Activated CD4-positive, alpha-beta T cell treated with anti-CD3 and anti-CD28 coated beads, Interleukin-2, amount 50 U/mL, for 4 hours (primary cell): ENCODE measurements at places on chromosomes 7 and 10.

GRCh38 chr10:110268442-110268841, 36.3 kb downstream of the SMNDC1 start:
- DNase-seq, result no peak

DNA sequence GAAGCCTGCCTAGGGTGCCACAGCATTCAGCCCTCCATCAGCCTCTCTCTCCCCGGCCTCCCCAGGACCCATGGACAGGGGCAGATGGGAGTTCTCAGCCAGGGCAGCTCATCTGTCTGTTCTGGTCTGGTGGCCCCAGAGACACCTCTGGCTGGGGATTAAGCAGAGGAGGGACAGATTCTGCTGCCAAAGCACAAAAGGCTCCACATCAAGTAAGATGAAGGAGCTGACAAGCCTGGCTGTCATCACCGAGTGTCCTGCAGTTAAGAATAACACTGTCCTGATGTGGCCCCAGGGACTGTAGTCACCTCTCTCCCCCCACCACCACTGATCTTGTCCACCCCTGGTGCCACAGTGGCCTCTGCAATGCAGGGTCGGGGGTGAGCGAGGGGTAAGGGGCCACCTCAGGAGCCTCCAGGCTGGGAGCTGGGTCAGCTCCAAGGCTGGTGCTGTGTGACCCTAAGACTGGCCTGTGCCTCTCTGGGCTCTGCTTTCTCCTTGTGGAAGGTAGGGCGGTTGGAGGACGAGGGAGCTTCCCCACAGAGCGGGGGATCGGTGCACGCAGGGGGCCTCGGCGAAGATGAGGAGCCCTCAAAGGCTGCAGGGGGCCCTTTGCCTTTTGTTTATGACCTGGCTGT, 18.7 kb downstream of the C10orf105 start:
- DNase-seq, result no peak

GRCh38 chr10:25390733-25391132, 215.9 kb downstream of the GPR158 start:
- no peak for DNase-seq

DNA sequence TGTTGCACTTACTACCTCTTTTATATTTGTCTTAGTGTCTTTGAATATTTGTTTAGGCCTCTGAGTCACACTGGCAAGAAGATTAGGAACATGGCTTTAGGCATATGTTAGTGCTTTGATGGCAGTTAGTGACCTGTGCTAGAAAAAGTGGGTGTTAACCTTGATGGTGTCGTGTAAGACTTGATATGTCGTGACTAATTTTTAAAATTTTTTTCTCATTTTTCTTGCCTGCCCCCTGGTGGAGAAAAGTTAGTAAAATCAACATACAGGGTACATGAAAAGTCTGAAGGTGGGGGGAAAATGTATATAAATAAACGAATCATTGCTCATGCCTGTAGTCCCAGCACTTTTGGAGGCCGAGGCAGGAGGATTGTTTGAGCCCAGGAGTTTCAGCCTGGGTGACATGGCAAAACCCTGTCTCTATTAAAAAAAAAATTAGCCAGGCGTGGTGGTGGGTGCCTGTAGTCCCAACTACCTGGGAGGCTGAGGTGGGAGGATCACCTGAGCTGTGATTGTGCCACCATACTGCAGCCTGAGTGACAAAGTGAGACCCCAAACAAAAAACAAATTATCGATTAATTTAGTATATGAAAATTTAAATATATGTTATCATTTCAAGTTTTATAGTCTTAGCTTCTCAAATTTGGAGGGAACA, 44.6 kb downstream of the TAX1BP1 start:
- DNase-seq, result no peak

GRCh38 chr10:63204667-63205391, 71.7 kb downstream of the NRBF2 start:
- DNase-seq, result no peak

- no peak for DNase-seq
Measured at GRCh38 chr7:30915751-30916150, 4.1 kb downstream of the AQP1 start.

DNA sequence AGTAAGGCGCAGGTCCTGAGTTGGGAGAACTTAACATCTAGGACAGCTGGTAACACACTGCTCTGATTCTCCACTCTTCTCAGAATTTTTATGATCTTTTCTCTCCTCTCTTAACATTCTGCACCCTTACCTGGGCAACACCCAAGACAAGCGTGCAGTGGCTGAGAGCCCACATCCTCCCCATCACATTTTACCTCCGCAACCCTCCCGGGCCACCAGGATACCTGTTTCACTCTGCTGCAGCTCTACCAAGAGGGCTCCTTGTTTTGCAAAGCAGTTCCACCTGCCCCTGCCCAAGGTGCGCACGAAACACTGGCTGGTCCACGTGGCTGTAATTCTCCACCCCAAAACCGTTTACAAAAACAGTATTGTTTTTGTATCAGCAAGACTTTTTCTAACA, 81.5 kb downstream of the ITIH5 start:
- DNase-seq, result no peak

DNA sequence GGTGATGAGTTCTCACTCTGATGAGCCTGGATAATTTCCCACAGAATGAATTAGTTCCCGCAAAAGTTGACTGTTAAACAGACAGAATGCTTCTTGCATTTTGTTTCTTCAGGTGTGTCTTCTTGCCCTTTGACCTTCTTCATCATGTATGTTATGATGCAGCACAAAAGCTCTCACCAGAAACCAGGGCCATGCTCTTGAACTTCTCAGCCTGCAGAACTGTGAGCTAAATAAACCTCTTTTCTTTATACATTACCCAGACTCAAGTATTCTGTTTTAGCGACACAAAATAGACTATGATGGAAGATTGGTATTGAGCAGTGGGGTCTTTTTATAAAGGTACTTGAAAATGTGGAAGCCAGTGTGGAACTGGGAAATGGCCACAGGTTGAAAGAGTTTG, 95.2 kb upstream of the TNS3 start:
- DNase-seq, result no peak

DNA sequence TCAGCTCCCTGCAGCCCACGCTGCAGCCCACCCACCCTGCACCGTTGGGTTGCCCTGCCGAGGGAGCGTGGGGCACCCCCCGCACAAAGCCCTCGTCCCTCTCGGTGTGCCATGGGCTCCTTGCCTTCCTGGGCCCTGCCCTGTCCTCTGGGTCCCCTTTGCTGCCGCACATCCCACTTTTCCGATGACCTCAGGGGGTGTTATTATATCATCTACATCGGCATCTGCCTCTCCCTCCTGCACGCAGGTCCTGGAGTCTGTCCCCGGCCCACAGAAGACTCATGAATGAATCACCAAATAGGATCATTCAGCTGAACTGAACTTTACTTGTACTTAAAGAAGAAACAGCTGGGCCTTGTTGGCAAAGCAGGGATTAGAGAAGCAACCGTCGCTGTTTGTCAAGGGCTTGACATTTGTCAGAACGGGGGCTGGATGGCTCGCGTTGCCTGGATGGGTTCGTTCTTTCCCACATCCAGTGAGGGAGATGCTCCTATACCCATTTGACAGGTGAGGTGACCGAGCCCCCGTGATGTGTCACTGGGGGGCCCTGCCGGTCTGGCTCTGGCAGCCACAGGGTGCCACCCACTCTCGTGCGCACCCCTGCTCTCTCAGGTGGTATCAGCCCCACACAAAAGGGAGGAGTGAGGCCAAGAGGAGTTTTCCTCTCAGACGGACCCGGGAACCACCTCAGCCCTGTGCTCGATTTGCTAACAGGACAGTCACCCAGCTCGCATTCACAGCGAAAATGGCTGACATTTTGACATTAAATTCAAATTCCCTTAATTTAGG, 58.6 kb upstream of the EBF3 start:
- no peak for DNase-seq

DNA sequence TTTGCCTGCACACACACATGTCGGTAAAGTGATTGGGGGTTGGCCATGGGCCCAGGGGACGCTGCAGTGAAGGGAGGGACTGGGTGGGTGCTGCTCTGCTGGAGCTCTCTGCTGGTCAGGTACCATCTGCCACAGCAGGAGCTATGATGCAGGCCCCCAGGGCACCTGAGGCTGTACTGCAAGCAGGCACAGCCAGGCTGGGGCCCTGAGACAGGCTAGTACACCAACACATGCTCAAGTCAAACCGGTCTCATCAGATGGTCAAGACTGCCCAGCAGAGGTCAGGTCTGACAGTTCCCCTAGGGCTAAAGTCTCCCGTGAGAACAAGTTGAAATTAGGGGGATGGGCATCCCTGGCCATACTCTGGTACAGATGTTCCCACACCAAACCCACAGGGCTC, 118.3 kb upstream of the THSD7A start:
- DNase-seq, result no peak

DNA sequence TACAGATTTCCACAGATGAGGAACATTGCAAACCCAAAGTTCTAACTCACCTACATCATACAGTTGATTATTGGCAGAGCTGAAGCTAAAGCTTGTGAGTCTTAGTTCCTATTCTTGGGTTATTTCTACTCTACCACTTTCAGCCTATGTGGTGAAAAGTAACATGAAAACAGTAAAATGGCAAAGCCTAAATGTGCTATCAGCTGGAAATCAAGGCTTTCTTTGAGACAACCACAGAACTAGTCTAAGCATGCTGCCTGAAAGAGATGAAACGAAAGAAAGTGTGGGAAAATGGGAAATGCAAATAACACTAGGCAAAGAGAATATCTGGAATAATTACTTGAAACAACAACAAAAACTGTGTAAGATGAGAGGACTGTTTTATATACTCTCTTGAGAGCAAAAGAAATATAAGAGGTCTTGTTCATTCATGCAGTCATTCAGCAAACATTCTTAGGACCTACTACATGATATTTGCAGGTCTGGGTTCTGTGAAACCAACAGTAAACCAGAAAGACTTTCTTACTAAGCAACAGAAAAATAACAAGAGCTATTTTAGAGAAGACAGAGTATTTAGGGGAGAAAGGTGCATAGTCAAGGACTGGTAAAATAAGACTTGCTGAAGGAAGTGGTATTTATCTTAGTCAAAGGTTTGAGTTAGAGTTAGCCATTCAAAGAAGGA, 437.1 kb downstream of the HTR7 start:
- no peak for DNase-seq

GRCh38 chr7:70573696-70574095, 558.2 kb upstream of the GALNT17 start:
- DNase-seq, result no peak

GRCh38 chr10:3324612-3325038, 152.0 kb upstream of the PITRM1 start:
- DNase-seq, result no peak

DNA sequence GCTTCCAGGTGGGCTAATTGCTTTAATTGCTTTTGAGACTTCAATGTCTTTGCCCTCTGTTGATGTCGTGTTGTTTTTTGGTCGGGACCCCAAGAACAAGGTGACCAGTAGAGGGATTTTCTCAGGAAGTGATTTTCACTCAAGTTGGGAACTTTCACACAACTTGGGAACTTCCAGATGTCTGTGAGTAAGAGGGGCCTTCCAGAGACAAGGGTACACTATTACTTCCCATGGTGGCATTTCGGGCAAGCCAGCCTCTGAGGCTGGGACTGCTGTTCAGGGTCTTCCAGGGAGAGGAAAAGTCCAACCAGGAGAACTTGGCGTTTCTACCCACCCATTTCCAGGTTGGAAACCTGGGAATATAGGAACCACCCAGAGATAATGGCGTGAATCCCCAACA, 170.0 kb upstream of the CDCA7L start:
- no peak for DNase-seq

GRCh38 chr10:103124420-103125096, 68.5 kb downstream of the NT5C2 start:
- no peak for DNase-seq

DNA sequence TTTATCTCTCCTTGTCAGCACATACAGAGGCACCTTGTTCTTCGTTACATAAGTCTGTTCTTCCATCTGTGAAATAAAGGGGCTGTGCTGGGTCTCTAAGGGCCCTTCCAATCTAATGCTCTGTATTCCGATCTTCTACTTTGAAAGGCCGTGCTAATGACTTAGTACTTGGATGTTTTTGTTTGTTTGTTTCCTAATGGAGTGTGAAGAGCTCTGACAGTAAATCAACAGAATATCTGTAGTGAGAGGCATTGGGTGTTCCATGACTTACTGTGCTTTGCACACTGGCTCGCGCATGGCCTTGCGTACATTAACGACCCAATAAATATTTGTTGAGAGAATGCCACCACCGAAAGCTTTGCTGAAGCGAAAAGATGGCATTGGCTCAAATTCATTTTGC, 162.1 kb downstream of the CHN2 start:
- DNase-seq, result no peak

- no peak for DNase-seq
Measured at GRCh38 chr10:248307-248706, 113.1 kb downstream of the ZMYND11 start.

GRCh38 chr7:20651960-20652544, 36.6 kb downstream of the ABCB5 start:
- no peak for DNase-seq

DNA sequence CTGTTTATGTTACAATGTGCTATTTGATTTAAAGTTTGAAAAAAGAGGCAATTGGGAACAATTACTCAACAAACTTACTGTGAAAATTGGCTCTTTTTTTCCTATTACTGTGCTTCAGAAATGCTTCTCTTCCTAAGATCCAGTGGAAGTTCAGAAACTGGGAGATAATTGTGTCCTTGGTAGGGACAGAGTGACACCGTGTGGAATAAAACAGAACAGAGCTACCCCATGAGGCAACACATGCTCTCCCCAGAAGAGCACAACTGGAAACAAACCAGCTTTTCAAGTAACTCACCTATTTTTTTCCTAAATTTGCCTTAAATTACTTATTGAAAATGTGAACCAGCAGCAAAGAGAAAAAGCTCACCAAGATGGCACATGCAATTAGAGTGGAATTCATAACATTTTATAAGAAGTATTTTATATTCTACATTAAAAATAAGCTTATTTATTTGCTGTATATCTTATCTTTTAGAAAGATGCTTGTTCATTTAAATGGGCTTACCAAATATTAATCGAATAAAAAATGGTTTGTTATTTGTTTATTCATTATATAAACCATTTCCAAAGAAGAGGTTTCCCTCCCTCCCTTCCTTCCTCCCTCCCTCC, 346.1 kb upstream of the ANKRD30A start:
- DNase-seq, result no peak

- no peak for DNase-seq
Measured at GRCh38 chr7:30660331-30661255, 21.7 kb downstream of the CRHR2 start.

- no peak for DNase-seq
Measured at GRCh38 chr10:33071857-33072256, 113.8 kb upstream of the ITGB1 start.

- DNase-seq, result no peak
Measured at GRCh38 chr7:129055294-129055816, 444 bp upstream of the TNPO3 start.
